ENCODE measurements at places on chromosomes 2 and 18.

DNA sequence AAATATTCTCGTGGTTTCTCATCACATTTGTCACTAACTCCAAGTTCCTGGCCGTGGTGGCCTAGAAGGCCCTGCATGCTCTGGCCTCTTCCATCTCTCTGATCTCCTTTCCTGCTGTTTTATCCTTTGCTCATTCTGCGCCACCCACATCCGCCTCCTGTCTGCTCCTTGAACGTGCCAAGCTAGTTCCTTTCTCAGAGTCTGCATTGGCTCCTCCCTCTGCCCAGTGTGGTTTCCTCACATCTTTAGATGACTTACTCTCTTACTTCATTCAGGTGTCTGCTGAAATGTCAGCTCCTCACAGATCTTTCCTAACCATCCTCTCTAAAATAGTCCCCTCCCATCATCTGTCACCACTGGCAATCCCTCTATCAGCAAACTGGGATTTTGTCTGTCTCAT, 158.6 kb upstream of the RBMS1 start:
- peak; percentile 30 for DNase-seq

DNA sequence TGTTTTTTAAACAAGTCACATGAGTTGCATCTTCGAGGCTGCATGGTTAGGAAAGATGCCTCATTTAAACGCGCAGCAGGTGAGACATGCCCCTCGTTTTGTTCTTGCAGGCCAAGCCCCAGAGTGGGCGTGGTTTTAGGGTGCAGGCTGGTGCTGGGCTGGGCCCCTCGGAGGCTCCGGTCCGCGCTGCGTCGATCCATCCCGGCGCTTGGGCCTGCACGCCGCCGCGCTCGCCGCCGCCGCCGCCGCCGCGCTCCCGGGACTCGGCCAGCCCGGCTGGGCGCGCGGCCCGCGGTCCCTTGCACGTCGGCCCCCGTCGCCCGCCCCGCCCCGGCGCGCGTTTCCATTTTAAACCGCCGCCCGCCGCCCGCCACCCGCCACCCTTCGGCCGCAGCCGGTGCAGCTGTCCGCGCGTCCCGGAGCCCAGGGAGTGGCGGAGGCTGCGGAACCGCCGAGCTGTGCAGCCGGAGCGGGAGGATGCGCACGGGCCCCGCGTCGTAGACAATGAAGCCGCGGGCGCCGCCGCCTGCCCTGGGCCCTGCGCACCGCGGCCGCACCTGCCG, 175.5 kb downstream of the AGAP1 start:
- peak; percentile 21 for DNase-seq

DNA sequence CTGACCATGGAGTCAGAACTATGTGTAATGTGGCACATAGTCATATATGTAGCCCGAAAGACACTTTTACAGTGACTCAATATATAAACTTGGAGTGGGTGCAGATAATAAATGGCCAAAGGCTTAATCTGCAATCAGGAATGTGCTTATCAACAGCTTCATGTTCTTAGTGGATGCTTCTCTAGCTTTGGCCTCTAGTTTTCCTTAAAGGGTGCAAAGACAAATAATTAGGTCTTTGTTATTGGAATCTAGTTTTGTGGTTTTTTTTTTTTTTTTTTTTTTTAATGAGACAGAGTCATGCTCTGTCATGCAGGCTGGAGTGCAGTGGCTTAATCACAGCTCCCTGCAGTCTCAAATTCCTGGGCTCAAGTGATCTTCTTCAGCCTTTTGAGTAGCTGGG, 625.6 kb downstream of the EPHA4 start:
- no peak for DNase-seq

GRCh38 chr2:176614930-176615329, 345.7 kb downstream of the MTX2 start:
- DNase-seq = no peak

- no peak for DNase-seq
Observed at GRCh38 chr2:239724851-239725550, 300.1 kb downstream of the NDUFA10 start.

- DNase-seq = no peak
Observed at GRCh38 chr2:234075947-234076346, 25.4 kb downstream of the SPP2 start.

GRCh38 chr18:9683418-9684396, 24.4 kb upstream of the RAB31 start:
- DNase-seq = no peak

GRCh38 chr2:232234922-232235615, 143.5 kb upstream of the ALPP start:
- no peak for DNase-seq

DNA sequence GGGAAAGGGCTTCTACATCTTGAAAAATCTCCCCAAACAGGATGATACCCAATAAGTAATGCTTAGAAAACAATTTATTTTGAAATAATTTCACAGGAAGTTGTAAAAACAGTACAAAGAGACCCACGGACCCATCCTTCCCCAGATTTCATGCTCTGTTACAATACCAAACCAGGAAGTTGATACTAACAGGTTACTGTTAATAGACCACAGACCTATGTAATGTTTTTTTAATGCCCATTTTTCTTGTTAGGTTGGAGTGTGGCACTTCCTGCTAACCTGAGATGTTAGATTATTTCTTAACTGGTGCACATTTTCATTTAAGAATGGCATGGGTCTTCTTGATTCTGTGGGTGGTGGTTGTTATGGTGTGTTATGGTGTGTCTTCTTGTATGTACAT, 21.4 kb upstream of the MGAT5 start:
- no peak for DNase-seq

- DNase-seq = no peak
Observed at GRCh38 chr2:23803264-23803964, 123.5 kb downstream of the ATAD2B start.

GRCh38 chr2:230939066-230939591, 14.1 kb upstream of the GPR55 start:
- DNase-seq = no peak

DNA sequence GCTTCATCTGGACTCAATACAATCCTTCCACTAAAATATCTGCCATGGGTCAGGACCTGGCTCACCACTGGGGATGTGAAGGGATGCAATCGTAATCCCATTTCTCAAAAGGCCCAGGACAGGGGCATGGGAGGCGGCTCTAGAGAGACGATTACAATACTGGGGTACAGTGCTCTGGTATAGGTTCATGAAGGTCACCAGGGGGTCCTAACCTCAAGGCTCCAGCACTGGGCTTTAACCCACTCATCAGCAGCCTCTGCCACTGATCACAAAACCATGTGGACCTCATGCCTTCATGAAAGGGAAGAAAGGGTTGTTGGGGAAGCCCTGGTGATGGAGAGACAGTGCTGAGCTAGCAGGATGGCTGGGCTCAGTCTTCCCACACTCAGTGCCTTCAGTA, 48.8 kb downstream of the ADD2 start:
- DNase-seq = no peak

DNA sequence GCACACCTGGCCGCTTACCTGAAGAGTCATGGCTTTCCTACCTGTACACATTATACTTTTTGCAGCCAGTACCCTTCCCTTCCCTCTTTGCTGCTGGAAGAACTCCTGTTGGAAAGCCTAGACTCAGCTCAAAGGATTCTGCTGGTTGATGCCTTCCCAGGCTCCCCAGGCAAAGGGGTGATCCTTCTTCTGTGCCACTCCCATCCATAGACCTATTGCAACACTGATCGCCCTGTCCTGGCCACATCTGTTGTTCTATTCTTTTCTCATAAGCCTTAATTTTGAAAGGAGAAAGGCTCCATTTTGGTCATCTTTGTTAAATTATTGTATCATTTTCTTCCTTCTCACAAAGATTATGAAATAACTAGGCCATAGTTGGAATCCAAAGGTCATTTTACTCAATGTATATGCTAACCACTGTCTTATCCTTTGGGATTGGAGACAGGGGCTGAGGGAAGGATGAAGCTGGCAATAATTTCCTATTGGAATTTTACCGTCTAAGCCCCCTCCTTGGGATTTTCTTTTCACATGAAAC, 3.4 kb upstream of the PRKCE start:
- DNase-seq = no peak

GRCh38 chr2:22947741-22948140, 437.2 kb upstream of the KLHL29 start:
- DNase-seq = no peak

DNA sequence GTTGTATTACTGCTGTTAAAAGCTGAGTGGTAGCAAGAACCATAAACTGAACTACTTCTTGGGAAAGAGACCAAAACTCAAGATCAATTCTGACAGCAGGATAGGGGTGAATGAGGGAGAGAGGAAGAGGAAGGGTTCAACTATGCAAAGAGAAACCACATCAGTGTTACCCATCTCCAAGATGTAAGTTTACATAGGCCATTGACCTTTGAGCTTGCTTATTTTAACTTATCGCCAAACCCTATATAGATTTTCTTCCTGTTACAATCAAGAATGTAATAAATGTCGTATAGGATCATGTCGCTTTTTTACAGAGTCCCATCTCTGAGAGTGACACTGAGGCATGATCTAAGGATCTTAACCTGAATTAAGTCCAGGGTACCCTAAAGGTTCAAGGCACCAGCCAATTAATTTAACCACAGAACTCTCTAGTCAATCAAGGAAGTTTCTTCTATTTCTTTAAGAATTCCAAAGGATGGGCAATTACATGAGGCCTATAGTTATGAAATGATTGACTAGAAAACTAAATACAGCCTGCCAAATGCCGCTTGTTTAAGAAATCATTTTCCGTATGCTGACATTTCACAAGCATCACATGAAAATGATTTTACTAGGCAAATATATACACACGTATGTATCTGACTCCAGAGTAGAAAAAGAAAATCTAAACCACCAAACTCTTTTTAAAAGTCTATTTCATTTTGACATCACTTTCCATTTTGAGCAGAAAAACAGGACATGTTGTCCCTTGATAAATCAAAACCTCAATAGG, 11.8 kb downstream of the RND3 start:
- DNase-seq = no peak

DNA sequence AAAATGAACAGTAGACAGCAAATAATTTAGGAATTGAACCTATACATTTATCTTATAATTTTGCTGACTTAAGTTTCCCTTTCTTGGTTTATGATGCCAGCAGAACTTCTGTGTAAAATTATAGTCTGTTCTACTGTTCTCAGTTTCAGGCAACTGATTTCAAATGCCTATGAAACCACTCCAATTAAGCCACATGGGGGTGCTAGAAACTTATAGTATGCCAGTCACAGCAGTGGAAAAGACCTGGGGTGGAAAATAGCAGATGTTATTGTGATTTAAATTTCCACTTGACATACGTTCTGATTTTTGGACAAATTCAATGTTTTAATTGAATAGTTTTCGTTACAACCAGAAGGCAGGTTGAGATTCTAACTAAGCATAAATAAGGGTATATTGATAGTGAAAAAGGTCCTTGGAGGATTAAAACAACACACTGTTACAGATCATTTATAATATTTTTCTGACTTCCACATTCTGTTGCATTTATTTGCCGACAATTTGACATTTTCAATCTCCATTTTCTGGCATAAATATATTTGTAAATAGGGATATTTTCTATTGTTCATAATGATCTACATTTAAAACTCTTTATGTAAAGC, 61.4 kb downstream of the CPS1 start:
- DNase-seq = no peak

- no peak for DNase-seq
Observed at GRCh38 chr2:201517094-201517493, 65.6 kb downstream of the STRADB start.
